ENCODE measurements at places on chromosomes 6 and 20. TPM values are rescaled to one million over a fixed set of nuclear protein-coding genes. Genes with fewer than 3 reads are reported as not detected.

- no peak for DNase-seq
Observed at GRCh38 chr6:18326980-18327379, 60.2 kb upstream of the RNF144B start.

GRCh38 chr6:125192610-125192930 is 39.0 kb downstream of the TPD52L1 start:
- DNase-seq: no peak

GRCh38 chr20:37864298-37864697 is 38.6 kb upstream of the VSTM2L start:
- no peak for DNase-seq

GRCh38 chr6:37314487-37315156 is 39.2 kb upstream of the RNF8 start:
- DNase-seq: no peak

Gene RBPJL
- not detected for total RNA-seq

GRCh38 chr20:3927486-3928291 is 38.5 kb downstream of the PANK2 start:
- DNase-seq: no peak

GRCh38 chr6:158016571-158017383 is 35.1 kb downstream of the SYNJ2 start:
- no peak for DNase-seq

DNA sequence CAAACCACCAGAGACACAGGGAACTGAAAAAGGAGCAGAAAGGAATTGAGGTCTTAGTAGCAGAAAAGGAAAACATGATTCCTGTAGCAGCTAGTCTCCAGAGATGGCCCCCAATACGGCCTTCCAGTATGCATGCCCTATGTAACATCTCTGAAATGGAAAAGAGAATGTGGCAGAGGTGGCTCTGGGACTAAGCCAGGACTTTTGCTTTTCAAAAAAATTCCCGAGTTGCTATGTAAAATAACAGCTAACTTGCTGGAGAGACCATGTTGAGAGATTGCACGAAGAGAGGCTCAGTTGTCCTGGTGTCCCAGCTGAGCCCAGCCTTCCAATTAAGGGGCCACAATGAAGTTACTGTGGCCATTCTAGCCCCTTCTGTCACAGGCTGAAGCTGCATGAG is 27.7 kb downstream of the IL20RA start:
- no peak for DNase-seq

Gene CAGE1
- total RNA-seq: not detected

Gene BTN3A1
- 39.8 TPM for total RNA-seq

Measured in urinary bladder (tissue), 4 donors.